Cortex of kidney (tissue), 1 donor: ENCODE measurements at places on chromosomes 4 and X.

DNA sequence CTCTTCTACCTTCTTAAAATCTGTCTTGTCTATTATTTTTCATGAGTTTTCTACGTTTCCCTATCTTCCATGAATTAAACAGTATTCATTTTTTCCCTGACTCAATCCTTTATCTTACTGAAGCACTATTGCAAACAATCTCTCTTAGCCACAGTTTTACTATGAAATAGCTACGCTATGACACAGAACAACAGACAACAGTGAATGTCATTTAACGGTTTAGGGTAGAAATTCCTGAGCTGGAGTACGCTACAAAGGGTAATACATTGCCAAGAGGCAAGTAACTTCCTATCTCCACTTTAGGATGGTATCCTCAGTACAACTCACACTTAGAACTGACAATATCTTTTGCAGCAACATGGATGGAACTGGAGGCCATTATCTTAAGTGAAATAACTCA is 552.6 kb downstream of the INPP4B start:
- DNase-seq: no peak

GRCh38 chr4:57131849-57132742 is 21.9 kb upstream of the IGFBP7 start:
- DNase-seq: no peak

- no peak for DNase-seq
These were observed 18.3 kb upstream of the HERC3 start for GRCh38 chr4:88573995-88574394.

DNA sequence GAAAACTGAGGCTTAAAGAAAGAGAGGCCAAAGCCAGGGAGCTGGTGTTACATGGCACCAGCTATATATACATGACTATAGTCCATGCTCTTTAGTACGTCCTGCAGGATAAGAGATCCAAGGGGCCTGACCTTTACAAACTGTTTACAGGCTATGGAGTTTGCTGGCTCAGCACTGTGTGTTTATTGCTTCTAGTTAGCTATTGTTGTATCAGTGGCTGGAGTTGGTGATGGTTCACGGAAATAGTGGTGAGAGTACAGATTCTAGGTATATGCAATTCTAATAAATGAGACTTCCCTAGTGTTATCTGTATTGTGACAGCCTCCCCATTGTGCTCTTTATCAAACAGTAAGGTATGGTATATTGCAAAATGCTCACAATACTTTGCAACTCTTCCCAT is 46.5 kb downstream of the REPS2 start:
- DNase-seq: no peak

DNA sequence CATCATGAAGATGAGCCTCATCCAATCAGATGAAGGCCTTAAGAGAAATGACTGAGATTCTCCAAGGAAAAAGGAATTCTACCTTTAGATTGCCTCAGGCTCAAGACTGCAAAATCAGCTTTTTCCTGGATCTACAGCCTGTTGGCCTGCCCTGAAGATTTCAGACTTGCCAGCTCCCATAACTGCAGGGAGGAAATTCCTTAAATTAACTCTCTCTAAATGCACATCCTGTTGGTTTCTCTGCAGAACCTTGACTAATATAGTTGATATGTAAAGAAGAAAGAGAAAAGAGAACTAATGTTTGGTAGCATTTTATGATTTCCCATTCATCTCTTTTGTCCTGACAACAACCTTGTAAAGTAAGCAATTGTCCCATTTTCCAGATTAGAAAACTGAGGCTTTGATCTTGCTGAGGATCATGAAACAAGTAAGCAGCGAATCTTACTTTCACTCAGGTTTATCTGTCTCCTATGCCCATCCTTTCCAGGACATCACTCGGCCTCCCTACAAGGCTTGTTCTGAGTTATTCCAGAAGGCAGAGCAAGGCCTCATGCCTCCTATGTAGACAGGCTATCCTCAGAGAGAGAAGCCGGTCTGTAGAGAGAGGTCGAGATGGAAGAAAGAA is 115.0 kb upstream of the LDB2 start:
- no peak for DNase-seq

GRCh38 chrX:12681047-12681446 is 110.2 kb upstream of the PRPS2 start:
- no peak for DNase-seq

DNA sequence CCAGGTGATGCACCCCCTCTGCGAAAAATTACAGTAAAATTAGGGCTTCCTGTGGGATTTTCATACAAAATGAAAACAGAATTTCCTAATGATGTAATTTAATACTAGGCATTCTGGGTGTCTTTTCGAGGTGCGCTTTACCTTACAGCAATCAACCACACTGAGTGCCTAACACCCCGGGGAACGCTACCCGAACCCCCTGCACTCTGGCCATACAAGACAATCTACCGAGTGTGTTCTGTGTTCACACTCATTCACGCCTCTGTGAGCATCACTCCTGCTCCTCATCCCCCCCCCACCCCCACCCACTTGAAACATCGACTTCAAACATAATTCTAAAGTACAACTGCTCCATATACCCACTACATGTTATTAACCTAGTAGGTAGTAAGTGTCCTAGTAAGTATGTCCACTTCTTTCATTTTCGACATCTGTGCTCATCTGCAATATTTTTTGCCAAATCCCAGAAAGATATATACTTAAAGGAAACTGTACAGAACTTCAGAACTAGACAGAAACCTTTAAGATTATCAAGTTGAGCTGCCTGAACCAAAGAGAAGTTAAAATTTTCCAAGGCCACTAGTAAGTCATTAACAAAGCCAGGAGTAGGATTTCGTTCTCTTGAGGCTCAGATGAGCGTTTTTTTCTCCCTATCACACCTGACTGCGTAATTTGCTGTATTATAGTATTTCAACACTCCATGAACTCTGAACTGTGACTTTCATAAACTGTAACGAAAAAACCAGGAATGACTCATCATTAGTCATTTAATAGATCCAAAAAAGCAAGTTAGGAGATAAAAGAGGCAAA is 80.0 kb downstream of the FAT1 start:
- no peak for DNase-seq

DNA sequence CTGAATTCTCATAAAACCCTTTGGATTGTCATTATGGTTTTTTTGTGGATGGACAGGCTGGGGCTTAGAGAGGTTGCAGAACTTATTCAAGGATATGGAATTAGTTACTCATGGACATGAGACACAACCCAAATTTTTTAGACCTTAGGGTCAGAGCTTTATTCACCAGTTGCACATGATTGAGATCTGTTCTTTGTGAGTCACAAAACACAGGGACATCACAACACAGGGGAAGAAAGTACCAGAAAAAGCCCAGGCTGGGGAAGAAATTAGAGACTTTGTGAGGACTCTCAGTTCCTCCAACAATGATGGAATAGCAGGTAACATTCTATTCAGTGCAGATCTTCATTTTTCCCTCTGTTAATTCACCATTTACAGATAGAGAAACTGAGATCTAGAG is 602.4 kb upstream of the CPEB2 start:
- DNase-seq: no peak

- no peak for DNase-seq
These were observed 136.2 kb downstream of the TBC1D19 start for GRCh38 chr4:26719954-26720552.
